ENCODE measurements at places on chromosomes 3 and 15.

DNA sequence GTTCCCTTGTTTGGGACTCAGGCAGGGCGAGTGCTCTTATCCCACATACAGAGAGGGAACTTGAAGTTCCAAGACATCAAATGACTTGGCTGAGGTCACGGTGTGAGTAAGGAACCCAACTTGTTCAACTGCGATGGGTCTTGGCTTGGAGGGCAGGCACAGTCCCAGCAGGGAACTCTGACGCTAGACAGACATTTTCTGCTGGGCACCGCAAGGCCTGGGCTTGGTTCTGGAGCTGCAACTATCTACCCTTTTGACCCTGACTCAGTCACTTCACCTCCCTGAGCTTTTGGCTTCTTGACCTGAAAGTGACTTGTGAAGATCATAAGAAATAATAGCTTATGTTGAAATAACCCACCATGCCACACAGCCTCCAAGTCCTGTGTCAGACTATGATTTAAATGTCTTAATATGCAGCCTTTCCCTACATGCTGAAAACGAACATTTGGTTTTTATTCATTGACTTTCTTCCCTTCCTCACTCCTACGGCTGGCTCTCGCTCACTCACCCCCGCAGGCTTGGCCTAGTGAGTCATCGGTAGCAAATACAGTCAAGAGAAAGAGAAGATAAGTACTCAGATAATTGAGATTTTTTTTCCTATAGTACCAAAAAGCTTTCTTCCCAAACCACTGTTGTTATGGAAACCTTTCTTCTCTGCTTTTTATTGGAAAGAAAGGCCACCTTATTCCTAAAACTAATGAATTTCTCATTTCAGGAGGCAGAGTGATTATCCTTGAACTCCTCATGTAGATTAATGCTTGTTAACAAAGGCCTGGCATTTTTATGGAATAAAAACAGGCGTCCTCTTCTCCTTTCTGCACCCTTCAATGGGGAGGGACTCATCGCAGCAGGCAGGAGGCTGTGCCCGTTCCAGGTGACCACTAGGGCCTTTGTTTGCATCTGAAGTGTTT, 178.4 kb downstream of the ATP10A start:
- DNase-seq = no peak

DNA sequence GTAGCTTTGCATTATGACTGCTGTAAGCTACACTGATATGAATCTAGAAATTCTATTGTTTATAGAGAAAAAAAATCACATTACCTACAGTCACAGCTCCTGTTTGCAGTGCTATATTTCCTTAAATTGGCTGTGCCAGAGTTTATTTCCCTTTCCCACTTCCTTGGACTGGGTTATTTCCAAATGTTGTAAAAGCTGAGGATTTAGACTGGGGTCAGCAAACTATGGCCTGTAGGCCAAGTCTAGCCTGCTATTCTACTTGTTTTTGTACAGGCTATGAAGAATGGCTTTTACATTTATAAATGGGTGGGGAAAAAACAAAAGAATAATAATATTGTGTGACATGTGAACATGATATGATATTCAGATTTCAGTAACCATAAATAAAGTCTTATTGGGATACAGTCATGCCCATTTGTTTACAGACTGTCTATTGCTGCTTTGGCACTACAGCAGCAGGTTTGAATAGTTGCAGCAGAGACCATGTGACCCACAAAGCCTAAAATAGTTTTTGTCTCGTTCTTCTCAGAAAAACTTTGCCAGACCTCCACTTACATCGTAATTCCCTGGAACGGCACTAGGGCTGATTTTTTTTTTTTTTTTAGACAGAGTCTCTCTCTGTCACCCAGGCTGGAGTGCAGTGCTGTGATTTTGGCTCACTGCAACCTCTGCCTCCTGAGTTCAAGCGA, 7.8 kb downstream of the GLDN start:
- no peak for DNase-seq

GRCh38 chr15:33608714-33609113, 297.9 kb downstream of the RYR3 start:
- DNase-seq = no peak

DNA sequence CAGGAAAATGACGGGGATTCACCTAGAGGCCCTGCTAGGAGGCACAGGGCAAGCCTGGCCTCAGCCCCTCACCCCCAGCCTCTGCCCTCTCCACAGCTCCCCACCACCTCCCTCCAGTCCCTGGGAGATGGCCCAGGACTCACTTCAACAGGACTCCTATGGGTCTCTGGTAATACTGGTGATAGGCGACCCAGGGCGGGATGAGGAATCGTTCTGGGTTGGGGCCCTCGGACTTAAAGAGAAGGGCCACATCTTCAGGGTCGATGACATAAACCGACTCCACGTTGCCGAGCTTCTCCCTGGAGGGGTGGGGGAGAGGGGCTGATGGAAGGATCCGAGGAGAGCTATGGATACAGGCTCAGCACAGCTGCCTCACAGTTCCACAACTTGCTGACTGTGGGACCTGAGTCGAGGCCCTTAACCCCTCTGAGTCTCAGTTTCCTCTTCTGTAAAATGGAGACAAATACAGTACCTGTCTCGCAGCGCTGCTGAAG, 19.6 kb downstream of the CYP11A1 start:
- no peak for DNase-seq

- DNase-seq = no peak
Observed at GRCh38 chr15:25793354-25794050, 69.6 kb downstream of the ATP10A start.

- DNase-seq = no peak
Observed at GRCh38 chr3:9347887-9348286, 15.0 kb upstream of the THUMPD3 start.

DNA sequence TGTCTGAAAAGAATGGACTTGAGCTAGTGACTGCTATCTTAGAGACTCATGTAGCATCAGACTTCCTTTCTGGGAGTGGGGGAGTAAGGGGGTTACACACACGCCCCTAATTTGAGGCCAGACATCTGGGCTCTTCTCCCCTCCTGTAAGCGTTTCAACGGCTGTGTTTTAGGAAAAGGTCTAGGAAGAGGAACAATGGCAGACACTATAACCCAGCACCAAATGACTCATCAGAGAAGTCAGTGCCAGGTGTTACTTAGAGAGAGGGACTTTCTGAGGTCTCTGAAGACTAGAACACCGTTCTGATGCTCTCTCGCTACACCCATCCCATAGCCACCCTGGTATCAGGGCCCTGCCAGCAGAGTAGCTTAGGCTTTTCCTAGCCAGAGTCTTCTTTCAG, 65.5 kb downstream of the SSUH2 start:
- DNase-seq = no peak
